ENCODE measurements at places on chromosomes 1 and 21.

DNA sequence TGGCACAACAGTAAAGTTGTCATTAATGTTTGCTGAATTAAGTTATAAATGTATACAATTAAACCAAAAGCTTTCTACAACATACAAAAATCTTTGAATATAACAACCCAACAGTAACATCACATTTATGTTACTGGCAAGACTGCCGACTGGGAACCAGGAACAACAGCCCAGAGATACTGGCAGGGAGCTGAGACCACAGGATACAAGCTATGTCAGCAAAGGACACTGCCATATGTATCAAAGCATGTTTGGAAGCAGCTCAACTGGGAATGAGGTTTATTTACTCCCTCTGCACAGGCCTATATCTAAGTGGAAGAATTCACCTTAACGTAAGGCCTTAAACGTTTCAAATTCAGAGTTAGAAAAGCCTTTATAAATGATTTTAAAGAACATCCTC, 50.4 kb downstream of the ARHGAP29 start:
- DNase-seq: no peak

DNA sequence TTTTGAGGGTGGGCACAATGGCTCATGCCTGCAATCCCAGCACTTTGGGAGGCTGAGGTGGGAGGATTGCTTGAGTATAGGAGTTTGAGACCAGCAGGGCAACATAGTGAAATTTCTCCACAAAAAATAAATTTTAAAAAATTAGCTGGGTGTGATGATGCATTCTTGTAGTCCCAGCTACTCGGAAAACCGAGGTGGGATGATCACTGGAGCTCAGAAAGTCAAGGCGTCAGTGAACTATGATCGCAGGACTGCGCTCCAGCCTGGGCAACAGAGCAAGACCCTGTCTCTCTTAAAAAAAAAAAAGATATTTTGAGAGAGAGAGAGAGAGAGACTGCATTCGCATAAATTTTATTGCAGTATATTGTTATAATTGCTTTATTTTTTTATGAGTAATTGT, 75.9 kb upstream of the B3GALT5 start:
- DNase-seq: no peak

DNA sequence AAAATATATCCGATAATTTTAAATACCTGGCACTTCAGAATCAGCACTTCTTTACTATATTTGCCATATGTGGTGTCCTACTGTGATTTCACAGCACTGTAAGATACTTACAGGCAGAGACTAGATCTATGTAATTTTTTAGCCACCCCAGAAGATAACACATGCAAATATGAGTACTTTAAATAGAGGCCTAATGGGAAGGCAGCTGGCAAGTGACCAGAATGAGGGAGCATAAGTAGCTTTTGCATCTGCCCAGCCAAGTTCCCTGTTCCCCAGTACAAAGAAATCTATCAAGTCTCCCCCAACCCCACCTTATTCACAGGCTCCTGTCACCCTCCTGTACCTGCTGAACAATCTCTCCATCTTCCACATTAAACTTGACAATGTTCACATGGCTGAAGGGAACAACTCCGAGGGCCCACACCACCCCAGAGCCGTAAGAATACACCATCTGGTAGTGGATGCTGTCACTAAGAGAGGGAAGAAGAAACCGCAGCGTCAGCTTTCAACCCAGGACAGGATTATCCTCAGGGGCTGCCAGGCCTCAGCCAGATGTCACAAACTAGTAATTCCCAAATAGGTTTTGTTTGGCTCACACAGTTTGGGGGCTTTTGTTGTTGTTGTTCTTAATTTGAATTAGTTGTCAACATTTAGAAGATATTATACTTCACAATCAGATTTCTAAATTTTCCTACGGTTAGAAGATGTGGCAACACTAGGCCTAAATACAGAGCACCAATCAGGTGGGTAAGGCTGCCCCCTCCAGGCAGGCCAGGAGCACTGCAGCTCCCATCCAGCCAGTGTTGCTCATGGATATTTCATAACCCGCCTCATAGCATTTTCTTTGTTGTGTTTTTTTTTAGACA, 10.4 kb downstream of the EMC1 start:
- peak; percentile 64 for DNase-seq

DNA sequence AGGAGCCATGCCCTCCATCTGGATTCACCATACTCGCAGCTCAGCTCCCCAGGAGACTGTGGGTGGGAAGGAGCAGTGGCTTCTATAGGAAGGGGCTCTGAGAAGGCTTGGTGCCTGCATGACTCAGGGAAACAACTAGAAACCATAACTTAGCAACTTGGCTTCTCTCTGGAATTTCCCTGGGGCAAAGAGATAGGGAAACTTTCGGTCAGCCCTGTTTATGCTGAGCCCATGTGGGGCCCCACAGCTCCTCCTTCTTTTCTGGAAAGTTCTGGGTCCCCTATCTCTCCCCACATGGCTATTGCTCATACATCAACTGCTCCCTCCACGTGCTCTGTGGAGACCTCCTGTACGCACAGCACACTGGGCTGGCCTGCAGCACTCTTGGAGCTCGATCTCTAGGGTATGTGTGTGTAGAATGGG, 39.3 kb downstream of the PLEKHA6 start:
- DNase-seq: no peak

- no peak for DNase-seq
Measured at GRCh38 chr1:36389999-36390398, 4.3 kb upstream of the STK40 start.

DNA sequence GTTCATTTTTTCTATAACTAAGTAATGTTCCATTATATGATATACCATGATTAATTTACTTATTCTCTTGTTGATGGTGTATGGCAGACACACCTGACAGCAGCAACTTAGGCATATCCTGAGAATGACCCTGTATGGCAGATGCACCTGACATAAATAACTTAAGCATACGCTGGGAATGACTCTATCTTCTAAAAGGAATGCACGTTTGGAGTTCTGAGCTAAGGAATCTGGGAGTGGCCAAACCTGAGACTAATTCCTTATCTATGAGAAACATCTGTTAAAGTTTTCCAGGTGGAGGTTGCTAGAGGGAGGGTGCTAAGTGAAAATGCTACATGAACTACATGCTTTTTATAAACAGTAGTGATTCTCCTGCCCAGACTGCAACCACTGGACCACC, 96.7 kb upstream of the RGS18 start:
- no peak for DNase-seq

DNA sequence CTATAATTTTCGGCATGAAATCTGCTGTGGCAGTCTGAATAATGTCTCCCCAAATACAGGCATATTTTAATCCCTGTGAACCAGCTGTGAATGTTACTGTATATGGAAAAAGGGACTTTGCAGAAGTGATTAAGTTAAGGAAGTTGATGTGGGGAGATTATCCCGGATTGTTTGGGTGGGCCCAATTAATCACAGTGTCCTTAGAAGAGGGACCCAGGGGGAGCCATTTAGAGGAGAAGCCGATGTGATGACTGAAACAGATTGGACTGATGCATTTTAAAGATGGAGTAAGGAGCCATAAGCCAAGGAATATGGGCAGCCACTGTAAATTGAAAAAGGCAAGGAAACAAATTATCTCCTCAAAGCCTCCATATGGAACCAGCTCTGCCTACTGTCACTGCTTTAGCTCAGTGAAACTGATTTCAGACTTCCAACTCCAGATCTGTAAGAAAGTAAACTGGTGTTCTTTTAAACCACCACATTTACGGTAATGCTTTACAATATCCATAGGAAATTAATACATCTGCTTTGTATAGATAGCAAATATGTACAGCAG, 61.1 kb upstream of the GPR88 start:
- DNase-seq: no peak

GRCh38 chr1:157948312-157949073, 45.0 kb upstream of the KIRREL1 start:
- no peak for DNase-seq

GRCh38 chr1:68112835-68113243, 62.4 kb upstream of the DIRAS3 start:
- no peak for DNase-seq

- DNase-seq: no peak
Measured at GRCh38 chr1:179369751-179370341, 4.1 kb downstream of the AXDND1 start.

DNA sequence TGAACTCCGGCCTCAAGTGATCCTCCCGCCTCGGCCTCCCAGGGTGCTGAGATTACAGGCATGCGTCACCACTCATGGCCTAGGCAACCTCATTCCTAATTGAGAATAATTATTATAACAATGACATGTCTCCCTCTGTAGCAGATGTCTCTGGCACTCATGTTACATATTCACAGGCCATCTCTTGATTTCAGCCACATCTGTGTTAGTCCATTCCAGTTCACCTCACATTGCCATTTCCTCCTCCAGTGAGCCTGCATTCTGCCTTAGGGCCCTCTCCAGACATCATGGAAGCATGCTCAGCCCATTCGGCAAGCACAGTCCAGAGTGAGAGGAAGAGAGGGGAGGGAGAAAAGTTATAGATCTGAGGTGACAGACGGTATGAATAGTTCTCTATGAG, 32.5 kb downstream of the CDKN2C start:
- DNase-seq: no peak

- no peak for DNase-seq
Measured at GRCh38 chr1:164578479-164579200, 19.7 kb downstream of the PBX1 start.

DNA sequence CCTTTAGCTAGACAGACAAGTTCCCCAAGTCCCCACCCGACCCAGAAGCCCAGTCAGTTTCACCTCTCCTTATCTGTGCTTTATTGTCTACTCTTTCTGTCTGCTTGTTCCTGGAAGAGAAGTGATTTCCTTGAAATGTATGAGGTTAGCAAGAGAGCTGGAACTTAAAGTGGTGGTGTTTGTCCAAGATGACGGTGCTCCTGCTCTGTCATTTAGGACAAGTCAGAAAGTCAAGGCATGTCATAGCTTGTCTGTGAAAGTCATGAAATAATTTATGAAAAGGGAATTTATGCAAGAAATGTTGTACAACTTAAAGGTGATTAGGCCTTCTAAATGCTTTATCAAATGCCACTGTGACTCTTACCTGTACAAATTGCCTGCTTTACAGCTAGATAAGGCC, 178.1 kb downstream of the PLA2G4A start:
- DNase-seq: no peak

DNA sequence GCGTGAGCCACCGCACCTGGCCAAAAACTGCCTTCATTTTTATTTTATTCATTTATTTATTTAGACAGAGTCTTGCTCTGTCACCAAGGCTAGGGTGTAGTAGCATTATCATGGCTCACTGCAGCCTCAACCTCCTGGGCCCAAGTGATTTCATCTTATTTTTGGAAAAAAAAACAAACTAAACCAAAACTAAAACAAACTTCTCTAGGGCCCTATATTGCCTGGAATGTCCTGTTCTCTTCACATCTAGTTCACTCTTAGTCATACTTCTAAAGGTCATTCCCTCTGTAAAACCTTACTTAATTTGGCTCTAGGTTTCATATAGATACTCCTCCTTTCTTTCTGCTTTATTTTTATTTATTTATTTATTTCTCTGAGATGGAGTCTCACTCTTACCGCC, 15.6 kb downstream of the RPS27 start:
- no peak for DNase-seq

- no peak for DNase-seq
Measured at GRCh38 chr1:78520843-78521242, 30.1 kb downstream of the PTGFR start.

DNA sequence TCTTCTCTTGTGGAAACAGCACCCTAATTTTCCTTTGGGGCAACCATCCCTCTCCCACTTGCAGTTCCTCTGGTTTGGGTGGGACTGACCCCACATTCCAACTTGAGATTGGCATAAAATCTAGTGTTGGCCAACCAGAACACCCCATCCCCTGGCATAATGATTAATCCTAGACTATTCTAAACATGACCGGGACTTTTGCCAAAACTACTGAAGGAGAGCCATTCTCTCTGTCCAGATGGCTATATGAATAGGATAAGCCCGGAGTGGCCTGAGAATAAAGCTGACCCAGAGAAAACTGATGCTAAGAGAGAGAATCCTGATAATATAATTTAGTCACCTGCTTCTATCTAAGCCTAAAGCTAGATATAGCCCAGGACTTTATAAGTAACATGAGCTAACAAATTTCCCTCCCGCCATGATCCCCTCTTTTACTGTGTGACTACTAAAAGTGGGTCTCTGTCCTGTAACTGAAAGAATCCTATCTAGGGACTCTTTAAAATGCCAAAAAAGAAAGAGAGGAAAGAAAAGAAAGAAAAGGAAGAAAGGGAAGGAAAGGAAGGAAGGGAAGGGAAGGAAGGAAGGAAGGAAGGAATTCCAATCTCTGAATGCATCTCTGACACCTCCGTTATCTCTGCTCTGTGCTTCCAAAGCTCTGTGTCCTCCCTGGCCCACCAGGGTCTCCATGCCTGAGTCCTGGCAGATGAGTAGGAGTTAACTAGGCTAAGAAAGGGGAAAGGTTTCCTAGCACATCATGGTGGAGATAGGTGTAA, 28.0 kb upstream of the NRDC start:
- DNase-seq: no peak

DNA sequence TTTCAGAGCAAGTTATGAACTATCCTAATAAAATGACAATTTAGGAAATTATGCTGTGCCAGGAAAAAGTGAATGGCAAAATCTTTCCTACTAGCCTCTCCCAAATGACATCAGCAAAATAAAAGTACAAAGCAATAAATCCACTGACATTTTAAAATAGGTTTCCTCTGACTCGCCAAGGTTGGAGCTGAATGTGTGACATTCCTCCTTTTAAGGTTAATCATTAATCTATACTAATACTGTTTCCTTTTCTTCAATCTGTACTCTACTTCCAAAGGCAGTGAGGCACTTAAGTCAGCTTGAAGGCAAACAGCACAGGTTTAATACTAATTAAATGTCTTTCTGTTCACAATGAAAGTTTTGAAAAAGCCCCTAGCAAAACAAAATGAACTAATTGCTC, 15.7 kb downstream of the RNF19B start:
- DNase-seq: no peak

GRCh38 chr1:43256675-43257570, 12.9 kb upstream of the TMEM125 start:
- no peak for DNase-seq

DNA sequence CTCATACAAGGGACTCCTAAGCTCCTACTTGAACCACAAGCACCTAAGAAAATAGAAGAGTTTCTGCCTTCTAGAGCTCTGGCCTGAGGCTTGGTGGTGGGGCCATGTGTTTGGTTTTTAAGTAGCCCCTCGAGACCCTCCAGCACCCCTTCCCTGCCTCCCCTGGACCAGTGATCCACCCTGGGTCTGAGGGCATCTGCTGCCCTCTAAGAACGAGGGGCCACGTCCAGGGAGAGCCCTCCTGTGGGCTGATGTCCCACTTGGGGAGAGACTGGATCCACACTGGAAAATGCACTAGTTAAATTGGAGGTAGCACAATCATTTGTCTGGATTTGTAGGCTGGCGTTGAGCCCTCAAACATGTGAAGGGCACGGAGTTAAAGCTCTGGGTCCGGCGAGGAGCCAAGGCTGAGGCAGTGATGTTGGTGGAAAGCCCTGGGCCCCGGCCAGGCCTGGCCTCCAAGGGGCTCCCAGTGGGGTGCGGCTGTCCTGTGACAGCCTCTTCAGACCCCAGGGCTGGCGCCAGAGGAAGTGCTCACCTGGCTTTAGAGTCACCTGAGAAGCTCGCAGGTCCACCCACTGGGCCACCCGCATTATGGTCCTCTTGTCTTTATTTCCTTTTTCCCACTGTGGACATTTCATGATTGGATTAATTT, 65.2 kb downstream of the SLC37A1 start:
- DNase-seq: no peak

All from stimulated activated CD4-positive, alpha-beta T cell treated with anti-CD3 and anti-CD28 coated beads, Interleukin-4, amount 100 ng/mL, for 4 hours (primary cell).